ENCODE measurements at places on chromosomes 1 and 21.

- DNase-seq, result no peak
Observed at GRCh38 chr1:37692834-37693175, 489 bp downstream of the CDCA8 start.

DNA sequence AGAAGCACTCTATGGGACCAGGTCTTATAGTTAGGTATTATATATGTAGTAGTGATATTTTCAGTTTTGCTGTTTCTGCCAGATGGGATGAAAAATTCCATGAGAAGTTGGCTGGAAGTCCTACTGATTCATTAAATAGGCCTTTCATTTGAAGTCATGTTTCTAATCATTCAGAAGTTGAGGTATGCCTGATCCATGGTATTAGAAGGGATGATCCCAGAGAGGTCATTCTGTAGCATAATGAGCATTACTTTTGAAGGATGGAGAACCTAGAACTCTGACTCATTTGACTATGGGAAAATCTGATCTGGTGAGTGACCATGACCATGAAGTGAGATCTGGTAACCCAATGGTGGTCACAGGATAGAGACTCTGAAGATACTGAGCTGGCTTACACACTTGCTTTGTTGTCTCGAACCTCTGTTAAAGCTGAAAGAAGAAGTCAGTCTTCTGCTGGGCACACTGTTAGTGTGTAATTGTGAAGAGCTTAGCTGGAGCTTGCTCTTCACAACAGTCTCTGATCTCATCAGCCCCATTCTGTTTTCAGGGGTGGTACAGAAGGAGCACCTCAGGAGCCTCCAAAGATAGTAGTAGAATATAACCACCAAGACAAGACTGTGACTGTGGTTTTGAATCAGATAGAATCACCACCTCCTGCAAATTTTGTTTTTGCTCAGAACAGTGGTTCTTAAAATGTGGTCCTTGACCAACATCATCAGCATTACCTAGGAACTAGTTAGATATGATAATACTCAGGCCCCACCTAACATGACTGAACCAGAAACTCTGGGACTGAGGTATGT is 9.0 kb downstream of the MGST3 start:
- DNase-seq, result no peak

GRCh38 chr1:227214207-227214606 is 104.1 kb downstream of the CDC42BPA start:
- no peak for DNase-seq

- no peak for DNase-seq
Observed at GRCh38 chr21:36004441-36004840, 55.9 kb downstream of the SETD4 start.

- no peak for DNase-seq
Observed at GRCh38 chr1:164272156-164272555, 286.8 kb upstream of the PBX1 start.

- DNase-seq, result no peak
Observed at GRCh38 chr1:77532641-77533040, 149.8 kb downstream of the ZZZ3 start.

DNA sequence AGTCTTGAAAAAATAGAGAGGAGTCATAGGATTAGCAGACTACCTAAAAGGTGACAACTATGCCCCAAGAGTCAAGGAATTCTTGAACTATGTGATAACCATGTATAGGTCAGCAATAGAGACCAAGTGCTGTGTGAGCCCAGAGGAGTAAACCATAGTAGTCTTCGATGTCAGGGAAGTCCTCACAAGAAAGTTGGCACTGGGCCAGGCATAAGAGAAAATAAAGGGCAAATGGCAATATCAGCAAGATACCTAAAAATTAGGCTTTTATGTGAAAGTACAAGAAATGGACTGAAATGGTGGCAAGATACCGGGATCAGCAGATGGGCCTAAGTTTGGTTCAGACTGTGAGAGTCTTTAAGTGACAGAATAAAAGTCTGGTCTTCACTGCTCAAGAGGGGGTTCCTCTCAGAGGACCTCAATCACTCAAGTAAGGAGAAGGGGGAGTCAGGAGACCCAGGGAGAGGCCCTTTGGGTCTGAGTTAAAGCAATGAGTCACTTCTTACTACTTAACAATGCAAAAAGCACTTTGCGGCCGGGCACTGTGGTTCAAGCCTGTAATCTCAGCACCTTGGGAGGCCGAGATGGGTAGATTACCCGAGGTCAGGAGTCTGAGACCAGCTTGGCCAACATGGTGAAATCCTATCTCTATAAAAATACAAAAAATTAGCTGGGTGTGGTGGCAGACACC is 95.0 kb downstream of the TEX35 start:
- no peak for DNase-seq

DNA sequence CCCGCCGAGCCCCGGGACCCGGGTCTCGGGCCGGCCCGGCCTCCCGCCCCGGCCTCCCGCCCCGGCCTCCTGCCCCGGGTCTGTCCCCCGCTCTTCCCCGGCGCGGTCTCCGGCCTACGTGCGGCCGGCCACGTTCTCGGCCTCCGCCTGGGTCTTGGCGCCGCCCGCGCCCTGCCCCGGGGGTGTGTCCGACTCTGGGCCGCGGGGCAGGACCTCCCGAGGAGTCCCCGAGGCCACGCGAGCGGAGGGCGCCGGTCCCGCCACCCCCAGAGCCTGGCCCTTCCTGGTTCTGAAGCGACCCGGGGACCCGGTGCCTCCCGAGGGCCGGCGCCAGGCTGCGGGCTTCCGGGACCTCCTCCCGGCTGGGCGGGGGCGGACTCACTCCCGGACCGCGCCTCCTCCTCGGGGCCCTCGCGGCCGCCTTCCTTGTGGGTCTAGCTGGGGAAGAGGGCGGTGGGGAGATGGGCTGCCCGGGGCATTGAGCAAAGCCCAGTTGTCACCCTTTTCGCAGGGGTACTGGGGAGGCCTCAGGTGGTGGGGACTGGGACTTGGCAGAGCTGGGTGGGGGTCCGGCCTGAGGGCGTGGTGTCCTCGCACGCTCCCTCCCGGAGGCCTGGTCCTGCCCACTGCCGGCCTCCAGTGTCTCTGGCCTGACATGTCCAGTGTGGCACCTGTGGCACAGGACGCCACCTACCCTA is 558 bp downstream of the PFKL start:
- DNase-seq, result peak; percentile 28

DNA sequence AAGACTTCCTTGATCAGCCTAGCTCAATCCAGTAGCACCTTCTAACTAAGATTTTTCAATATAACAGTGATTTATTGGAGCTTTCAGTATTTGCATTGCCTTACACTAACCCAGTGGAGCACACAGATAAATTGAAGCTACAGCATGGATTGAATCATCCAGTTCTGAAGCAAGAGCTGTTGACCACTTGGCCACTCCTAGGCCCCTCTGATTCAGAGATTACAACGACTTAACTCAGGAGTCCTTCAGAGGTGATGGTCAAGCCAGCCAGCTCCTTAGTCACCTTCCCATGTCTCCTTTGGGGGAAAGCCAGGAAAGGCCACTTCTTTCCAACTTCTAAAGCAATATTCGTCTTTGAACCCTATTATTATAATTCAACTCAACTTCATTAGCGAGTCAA is 151.8 kb downstream of the TENT5C start:
- DNase-seq, result no peak

DNA sequence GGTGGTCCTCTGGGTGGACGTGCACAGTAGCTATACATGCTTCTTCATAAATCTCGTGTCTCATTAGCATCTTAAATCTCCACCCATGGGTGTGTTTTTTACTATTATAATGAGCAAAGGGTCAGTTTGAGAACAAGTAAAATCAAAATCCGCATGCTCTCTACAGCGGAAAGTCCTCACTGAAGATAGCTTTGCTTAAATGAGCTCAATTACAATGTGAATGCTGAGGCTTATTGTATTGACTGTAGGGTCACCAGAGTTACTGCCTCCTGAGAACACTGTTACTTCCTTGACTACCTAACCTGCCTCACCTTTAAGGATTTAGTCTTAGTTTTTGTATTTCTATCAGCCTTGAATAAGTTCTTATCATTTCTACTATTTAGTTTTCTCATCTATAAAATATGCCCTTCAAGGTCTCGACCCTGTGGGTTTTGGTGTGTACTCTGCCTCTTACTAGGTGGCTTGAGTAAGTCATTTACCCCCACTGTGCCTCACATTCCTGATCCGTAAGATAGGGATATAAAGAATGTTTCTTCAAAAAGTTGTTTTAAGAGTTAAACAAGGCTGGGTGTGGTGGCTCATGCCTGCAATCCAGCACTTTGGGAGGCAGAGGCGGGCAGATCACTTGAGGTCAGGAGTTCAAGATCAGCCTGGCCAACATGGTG is 7.9 kb downstream of the SLAMF7 start:
- no peak for DNase-seq

- DNase-seq, result no peak
Observed at GRCh38 chr1:226772446-226773139, 33.5 kb upstream of the ITPKB start.

DNA sequence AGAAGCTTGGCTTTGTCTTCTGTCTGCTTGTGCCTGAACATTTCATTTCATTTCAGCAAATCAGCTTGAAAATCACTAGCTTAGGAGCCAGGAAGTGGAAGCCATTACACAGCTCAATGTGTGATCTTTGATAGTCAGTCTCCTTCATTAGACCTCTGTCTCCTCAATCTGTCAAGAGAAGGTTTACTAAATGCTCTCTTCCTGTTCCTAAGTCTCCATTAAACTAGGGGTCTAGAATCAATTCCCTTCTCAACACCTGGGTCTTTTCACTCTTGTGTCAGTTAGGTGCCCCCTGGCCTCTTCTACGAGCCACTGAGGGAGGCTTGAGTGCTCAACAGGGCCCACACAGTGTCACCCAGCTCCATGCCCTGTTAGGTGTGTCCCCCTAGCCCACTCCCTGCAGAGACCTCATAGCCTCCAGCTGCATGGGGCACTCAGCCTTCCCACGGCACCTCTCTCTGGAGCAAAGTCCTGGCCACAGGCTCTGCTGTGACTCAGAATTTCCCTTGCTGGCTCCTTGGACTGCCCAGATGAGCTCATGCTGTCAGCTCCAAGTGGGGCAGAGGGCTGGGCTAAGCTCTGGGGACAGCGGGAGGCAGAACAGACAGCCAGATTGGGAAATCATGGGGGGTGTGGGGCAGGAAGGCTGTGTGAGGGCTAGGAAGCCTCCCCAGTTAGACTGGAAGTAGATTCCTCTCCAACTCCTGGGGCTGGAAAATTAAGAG is 115.7 kb upstream of the IPO9 start:
- no peak for DNase-seq

- DNase-seq, result no peak
Observed at GRCh38 chr1:35656148-35656862, 15.0 kb upstream of the PSMB2 start.

DNA sequence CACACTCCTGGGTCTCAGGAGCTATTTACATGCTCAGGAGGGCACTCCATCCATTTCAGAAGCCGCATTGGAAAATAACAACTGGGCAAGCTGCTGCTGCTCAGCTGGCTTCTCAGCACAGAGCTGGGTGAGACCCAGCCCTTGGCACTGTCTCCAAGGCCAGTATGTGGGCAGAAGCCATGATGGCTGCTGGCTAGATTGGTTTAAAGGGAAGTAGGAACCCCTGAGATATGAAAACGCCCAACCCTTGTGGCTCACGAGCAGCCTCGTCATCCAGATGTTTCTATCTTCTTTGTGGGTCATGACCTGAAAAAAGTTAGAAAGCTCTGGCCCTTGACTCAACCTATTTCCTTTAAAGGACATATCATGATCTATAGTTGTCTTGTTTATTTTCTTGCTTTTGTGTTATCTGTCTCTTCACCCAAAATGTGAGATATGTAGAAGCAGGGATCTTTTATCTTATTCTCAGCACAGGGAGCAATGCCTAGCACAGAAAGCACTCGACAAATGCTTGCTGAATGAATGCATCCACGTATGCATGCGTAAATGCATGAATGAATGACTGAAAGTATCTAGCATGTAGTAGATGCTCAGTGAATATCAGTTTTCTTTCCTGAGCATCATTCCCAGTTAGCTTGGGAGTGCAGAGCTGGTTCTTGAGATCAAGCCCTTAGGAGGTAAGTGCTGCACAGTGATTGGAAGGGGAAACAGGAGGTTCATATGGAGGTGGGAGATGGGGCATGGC is 11.6 kb downstream of the MYBPH start:
- DNase-seq, result no peak

DNA sequence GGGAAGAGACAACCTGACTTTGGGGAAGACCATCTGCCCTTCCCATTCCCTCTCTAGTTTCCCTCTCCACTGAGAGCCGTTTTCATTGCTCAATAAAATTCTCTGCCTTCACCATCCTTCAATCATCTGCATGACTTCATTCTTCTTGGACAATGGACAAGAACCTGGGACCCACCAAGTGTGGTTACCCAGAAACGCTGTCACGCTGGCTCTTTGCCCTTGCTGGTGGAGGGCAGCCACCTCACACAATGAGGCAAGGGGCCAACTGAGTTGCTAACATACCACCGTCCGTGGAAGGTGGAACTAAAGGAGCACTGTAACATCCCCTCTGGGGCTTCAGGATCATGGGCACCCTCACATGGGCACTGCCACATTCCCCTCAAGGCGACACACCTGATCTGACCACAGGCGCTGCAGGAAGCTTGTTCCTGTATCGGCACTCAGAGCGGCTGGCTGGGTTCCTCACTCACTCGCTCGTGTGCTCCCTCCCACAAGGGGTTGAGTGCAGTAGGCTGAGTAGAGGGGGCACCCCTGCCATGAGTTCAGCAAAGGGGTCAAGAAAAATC is 652.4 kb downstream of the PLPP3 start:
- no peak for DNase-seq

DNA sequence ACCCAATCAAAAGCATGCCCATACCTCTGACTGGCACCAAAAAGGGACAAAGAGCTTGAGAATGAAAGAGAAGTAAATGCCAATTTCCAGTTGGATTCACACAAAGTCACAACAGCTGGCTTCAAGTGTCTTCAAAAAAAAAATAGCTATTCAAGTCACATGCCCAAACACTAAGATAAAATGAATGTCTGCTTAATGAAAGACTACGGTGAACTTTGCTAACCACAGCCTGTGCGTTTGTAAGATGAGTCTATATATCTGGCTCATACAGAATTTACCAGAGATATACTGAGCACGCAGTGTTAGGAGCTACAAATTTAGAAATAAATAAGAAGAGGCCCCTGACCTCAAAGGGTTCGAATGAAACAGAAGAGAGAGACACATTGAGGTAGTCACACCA is 73.2 kb downstream of the DAB1 start:
- DNase-seq, result no peak

DNA sequence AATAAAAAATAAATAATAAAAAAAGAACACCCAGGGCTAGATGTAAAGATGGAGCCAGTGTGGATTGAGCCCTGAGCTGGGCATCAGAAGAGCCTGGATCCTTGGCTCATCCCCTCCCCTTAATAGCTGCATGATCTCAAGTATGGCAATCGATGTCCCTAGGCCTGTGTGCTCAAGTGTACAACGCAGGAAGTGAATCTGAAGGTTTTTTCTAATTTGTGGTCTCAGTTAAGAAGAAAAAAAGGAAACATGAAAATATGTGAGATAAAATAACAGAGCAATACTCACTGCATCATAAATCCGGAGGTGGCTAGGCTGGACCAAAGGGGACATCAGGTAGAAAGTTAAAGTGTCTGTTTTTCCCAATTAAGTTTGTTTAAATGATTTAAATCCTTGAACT is 47.3 kb upstream of the SLC44A3 start:
- DNase-seq, result no peak

GRCh38 chr1:49163031-49163430 is 386.3 kb upstream of the BEND5 start:
- DNase-seq, result no peak

GRCh38 chr1:199404976-199405375 is 622.5 kb upstream of the NR5A2 start:
- DNase-seq, result no peak

Data from left renal cortex interstitium (tissue), 4 donors.